ENCODE measurements at places on chromosomes 13 and 19.

- DNase-seq, result no peak
Observed at GRCh38 chr13:36783890-36784289, 35.1 kb upstream of the RFXAP start.

GRCh38 chr13:101570410-101570809, 117.9 kb downstream of the ITGBL1 start:
- DNase-seq, result no peak

GRCh38 chr13:99969919-99970650, 1.5 kb downstream of the ZIC5 start:
- peak; percentile 52 for DNase-seq

DNA sequence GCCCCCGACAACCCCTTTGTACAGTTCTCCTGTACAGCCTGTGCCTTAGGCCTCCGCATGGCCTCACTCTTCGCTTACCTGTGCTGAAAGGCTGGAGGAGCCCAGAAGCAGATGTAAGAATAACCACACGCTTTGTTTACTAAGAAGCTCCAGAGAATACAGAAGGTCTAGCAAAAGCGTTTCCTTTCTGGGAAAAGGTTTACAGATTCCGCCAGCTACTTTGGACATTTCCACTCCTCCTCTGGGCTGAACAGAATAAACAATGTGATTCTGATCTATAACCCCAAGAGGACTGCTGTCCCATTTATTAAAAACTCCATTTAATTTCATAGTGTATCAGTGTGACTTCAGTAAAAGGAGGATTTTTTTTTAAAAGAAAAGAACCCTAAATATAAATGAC, 339.2 kb downstream of the DNAJC15 start:
- DNase-seq, result no peak

DNA sequence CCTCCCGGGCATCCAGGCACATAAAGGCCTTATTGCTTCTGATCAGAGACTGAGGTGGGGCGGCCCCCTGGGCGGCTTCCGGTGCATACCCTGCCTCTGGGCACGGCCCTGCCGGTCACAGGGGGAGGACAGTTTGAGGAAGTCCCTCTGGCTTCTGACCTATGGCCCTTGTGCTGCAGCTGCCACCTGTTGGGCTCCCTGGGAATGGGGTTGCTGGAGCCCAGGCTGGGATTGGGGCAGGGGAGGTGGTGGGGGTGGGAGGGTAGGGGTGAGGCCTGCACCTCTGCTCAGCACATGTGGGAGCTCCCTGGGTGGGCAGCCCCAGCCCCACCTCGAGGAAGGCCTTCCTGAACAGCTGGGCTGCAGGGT, 10.7 kb downstream of the ANO8 start:
- DNase-seq, result no peak

DNA sequence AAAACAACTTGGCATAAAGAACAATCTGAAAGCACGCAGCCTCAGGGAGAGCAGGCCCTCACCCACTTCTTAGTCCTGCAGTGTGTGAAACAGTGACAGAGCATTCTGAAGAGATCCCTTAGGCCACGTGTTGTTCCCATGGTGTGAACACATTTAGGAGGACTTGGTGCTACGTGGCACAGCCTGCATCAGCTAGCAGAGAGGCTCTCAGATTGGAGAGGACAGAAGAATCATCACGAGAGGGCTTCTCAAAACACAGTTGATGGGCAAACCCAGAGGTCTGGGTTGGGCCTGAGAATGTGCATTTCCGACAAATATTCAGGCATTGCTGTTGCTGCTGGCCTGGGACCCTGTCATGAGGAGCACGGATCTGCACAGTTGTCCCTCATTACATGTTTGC, 26.1 kb upstream of the TFDP1 start:
- no peak for DNase-seq

- no peak for DNase-seq
Observed at GRCh38 chr19:19459073-19459472, 53.6 kb downstream of the GATAD2A start.

DNA sequence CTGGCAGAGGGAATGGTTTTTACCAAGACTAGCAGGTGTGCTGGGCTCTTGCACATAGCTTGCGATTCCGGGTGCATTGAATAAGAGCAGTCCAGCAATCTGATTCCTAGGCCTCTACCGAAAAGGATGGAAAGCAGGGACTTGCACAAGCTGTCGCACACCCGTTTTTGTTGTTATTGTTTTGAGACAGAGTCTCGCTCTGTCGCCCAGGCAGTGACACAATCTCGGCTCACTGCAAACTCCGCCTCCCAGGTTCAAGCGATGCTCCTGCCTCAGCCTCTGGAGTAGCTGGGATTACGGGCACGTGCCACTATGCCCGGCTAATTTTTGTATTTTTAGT, 5.5 kb downstream of the EBI3 start:
- no peak for DNase-seq

- no peak for DNase-seq
Observed at GRCh38 chr13:41991936-41992335, 31.0 kb upstream of the VWA8 start.

- DNase-seq, result no peak
Observed at GRCh38 chr13:98456413-98456845, 120.5 kb downstream of the STK24 start.

- no peak for DNase-seq
Observed at GRCh38 chr13:109790086-109790485, 3.7 kb upstream of the IRS2 start.

- DNase-seq, result no peak
Observed at GRCh38 chr13:20415306-20415679, 110.4 kb downstream of the CRYL1 start.

DNA sequence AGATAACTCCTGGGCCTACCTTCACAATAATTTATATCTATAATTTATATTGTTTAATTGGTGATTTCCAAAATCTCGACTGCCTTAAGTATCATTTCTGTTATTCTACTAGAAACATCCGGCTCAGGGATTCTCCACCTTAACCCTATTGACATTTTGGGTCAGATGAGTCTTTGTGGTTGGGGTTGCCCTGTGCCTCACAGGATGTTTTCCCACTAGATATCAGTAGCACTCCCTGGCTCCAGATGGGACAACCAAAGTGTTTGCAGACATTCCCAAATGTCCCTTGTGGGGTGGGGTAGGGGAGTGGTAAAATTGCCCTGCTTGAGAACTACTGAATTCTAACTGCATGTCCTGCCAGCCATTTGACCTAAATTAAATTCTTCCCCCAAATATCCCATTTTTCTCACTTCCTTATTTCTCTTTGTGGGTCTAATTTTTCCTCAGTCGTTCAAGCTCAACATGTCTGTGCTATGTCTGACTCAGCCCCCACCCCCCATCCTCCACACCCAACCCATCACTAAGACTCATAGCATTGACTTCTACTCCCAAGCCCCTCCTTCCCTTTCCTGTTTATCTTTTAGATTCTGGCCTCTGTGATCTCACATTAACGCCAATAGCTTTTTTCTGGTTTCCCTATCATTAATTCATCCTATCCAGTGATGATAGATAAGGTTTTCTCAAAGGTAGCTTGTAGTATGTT, 545.1 kb downstream of the EFNB2 start:
- DNase-seq, result no peak

DNA sequence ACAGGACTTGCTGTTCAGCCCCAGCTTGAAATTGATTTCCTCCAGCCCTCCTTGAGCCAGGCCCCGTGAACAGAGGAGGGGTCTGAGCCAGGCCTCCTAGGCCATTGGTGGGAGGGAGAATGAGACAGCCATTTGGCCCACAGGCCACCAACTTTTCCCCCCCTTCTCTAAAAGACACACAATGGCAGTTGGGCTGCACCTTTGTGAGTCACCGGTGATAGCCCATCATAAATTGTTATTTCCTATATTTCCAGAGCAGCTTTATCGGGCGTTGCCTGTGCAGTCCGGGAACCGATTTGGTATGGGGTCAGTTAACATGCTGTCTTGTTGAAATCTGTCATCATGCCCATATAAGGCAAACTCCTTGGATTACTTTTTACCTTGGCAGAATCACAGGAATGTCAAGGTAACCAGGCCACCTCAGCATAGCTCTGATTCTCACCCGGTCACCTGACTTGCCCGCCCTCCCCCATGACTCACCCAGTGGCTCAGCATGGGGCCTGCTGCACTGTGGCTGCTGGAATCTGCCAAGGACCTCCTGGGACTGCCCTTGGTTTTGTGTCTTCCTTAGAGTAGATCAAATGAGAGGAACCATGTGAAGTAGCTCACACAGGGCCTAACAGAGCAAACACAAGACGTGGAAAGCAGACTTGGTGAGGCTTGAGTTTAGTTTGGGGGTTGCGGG, 36.1 kb downstream of the ACTN4 start:
- DNase-seq, result no peak

DNA sequence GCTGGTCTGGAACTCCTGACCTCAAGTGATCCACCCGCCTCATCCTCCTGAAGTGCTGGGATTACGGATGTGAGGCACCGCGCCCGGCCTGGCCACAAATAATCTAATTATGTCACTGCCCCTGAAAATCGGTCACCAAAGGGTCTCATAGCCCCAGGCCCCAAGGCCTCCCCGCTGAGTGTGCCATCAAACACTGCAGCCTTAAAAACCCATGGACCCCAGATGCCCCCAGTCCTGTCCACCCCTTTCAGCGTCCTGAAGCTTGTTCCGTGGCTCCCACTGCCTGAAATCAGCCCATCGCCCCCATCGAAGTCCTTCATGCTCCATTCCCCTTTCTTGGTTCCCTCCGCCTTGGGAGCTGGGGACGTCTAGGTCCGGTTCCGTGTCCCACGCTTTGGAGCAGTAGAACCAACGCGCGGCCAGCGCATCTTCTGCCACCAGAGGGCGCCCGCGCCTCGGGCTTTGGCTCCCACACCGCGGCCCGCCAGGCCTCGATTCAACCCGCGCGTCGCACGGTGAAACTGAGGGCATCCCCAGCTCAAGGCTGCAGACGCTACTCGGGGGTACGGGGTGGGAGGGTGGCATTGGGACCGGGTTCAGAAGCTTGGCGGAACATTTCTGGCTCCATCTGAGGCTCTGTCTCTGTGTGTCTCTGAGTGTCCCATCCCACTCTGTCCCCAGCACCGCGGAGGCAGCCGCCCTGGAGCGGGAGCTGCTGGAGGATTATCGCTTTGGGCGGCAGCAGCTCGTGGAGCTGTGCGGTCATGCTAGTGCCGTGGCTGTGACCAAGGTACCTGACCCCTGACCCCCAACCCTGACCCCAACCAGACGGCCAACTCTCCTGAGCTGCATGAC, 3.5 kb downstream of the YJEFN3 start:
- peak; percentile 20 for DNase-seq

DNA sequence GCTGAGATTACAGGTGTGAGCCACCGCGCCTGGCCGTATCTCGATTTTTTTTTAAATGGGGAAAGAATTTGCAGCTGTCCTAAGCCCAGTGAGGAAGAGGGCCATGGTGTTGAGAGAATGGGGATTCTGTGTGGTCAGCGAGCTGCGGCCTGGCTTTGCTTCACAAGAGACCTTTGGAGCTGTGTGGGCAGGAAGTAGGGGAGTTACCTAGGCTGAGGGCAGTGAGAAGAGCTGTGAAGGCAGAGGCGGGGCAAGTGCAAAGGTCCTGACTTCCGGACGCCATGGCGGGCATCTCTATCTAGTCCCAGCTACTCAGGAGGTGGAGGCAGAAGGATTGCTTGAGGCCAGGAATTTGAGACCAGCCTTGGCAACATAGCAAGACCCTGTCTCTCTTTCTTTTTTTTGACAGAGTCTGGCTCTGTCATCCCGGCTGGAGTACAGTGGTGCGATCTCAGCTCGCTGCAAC, 4.9 kb downstream of the AP2A1 start:
- DNase-seq, result no peak

- DNase-seq, result no peak
Observed at GRCh38 chr13:97231829-97232196, 9.7 kb downstream of the MBNL2 start.

- DNase-seq, result no peak
Observed at GRCh38 chr13:99008577-99008976, 30.7 kb upstream of the DOCK9 start.

DNA sequence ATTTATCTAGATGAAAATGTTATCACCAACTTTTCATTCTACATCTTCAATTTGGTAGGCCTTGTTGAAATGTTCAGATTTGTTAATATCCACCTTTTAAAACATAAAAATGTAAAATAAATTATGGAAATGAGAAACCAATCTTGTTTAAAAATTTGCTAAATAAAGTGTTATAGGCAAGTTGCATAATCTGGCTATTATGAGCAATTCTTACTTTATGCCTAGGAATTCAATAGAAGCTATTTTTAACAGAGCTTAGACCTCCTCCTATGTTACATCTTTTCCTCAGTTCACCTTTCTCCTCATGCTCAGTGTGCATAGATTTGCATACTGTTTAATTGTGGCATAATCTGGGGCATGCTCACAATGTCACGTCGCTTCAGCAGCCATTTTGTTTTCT, 87.9 kb upstream of the POSTN start:
- DNase-seq, result no peak

- no peak for DNase-seq
Observed at GRCh38 chr19:41518141-41518540, 57.8 kb upstream of the CEACAM21 start.

DNA sequence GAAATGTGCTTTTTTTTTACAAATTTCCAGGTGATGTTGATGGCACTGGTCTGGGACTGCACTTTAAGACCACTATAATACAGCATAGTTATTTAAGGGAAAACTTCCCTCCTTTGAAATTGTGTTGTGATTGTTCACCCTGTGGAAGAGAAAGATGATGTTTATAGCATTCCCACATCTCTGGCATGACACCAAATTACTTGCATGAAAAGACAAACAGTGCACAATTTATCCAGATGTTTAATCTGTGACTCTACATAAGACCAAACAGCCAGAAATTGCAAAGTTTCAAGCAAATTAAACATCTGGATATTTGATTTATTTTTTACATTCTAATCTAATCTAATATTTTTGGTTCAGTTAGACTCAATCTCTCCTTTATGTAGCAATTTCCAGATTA, 51.6 kb downstream of the UFM1 start:
- no peak for DNase-seq

DNA sequence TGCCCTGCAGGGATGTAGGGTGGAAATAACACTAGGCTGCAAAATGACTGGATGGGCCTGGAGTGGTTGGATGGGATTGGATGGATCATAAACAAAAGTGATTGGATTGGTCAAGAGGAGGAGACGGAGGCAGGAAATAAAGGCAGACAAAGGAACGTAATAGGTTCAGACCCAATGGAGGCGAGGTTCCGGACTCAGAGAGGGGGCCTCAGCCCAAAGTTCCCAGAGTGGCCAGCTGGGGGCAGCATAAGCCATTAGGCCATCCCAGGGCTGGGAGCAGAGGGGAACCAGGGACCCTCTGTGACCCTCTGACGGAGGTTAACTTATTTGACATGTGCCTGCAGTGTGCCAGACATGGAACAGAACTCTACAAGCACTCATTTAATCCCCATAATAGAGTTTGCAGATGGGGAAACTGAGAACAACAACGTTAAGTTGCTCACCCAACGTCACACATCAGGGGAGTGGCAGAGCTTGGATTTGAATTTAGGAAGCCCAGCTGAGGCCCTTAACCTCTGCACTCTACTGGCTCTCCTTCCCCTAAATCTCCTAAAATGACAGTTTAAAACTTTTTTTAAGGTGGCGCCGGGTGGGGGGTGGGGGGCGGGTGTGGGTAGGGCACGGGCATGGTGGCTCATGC, 15.3 kb upstream of the MAP1S start:
- no peak for DNase-seq

GRCh38 chr13:79360095-79360494, 46.0 kb downstream of the RBM26 start:
- no peak for DNase-seq

- DNase-seq, result peak; percentile 98
Observed at GRCh38 chr19:41774515-41774980, 19.2 kb downstream of the CEACAM6 start.

- DNase-seq, result no peak
Observed at GRCh38 chr19:28864024-28864503, 348.9 kb downstream of the UQCRFS1 start.
